GM23338 (cell line): ENCODE measurements at places on chromosomes 2 and 18. TPM values are rescaled to one million over a fixed set of nuclear protein-coding genes. Genes with fewer than 3 reads are reported as not detected.

IL1R1 gene
- 0.26 TPM in 1 of 2 replicates, not detected in the other for polyA plus RNA-seq

SPATA3 gene
- polyA plus RNA-seq = not detected in 2 replicates

SLC9A2 gene
- 0.03 and 0.05 TPM in 2 replicates for polyA plus RNA-seq

CXCR2 gene
- polyA plus RNA-seq = 0.71 and 1.6 TPM in 2 replicates

TNFRSF11A gene
- polyA plus RNA-seq = 3.8 and 5.6 TPM in 2 replicates

LYPD6B gene
- polyA plus RNA-seq = 3.4 and 3.6 TPM in 2 replicates

PTPRN gene
- 4.8 and 5.1 TPM in 2 replicates for polyA plus RNA-seq

NR4A2 gene
- 0.56 and 0.71 TPM in 2 replicates for polyA plus RNA-seq

TTC39C gene
- 69.2 and 69.4 TPM in 2 replicates for polyA plus RNA-seq

ESPNL gene
- 0.44 and 0.71 TPM in 2 replicates for polyA plus RNA-seq

CHST9 gene
- polyA plus RNA-seq = 13.8 and 16.8 TPM in 2 replicates

EGR4 gene
- polyA plus RNA-seq = 0.23 TPM in 1 of 2 replicates, not detected in the other

ALPI gene
- polyA plus RNA-seq = not detected in 2 replicates

STEAP3 gene
- polyA plus RNA-seq = 7.5 and 8.6 TPM in 2 replicates

PKP4 gene
- polyA plus RNA-seq = 34.6 and 35.7 TPM in 2 replicates

CBLN2 gene
- polyA plus RNA-seq = not detected in 2 replicates

MAP4K3 gene
- polyA plus RNA-seq = 27.4 and 33.0 TPM in 2 replicates

RAD51AP2 gene
- 0.16 and 0.23 TPM in 2 replicates for polyA plus RNA-seq

MMADHC gene
- 137 and 163 TPM in 2 replicates for polyA plus RNA-seq

CYP26B1 gene
- polyA plus RNA-seq = 0.05 and 0.07 TPM in 2 replicates

LIPG gene
- 3.3 and 4.9 TPM in 2 replicates for polyA plus RNA-seq

UGT1A3 gene
- not detected in 2 replicates for polyA plus RNA-seq

SP140L gene
- 1.3 and 1.5 TPM in 2 replicates for polyA plus RNA-seq

DLX1 gene
- polyA plus RNA-seq = not detected in 2 replicates

COX7A2L gene
- 112 and 118 TPM in 2 replicates for polyA plus RNA-seq
